ENCODE measurements at places on chromosomes 3 and 15.

GRCh38 chr3:171088964-171089754 lies 62.6 kb upstream of the SLC2A2 start:
- DNase-seq: no peak

DNA sequence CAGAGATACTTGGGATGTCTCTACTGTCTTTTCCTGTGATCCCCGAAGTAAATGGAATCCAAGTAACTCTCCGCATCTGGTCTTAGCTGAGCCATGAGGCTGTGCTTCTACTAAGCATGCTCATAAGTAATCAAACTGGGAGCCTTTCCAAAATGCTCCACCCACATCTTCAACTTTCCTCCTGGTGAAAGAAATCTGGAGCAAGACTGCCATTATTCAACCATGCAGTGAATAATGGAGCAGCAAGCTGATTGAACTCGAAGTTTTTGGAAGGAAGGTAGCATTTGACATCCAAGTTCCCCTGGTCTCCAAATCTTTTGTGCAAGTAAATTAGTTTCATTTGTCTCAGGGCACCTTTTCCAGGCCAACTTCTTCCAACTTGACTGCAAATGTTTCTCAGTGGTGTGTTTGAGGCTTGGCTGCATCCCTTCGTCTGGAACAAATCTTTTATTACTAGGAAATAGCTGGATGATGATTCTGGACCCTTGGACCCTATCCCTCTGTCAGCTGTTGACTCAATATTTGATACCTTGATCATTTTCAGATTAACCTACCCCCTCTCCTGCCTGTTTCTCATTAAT lies 19.4 kb downstream of the GXYLT2 start:
- DNase-seq: no peak

- DNase-seq: no peak
These were observed 1.7 kb downstream of the P2RY14 start for GRCh38 chr3:151276687-151277042.

DNA sequence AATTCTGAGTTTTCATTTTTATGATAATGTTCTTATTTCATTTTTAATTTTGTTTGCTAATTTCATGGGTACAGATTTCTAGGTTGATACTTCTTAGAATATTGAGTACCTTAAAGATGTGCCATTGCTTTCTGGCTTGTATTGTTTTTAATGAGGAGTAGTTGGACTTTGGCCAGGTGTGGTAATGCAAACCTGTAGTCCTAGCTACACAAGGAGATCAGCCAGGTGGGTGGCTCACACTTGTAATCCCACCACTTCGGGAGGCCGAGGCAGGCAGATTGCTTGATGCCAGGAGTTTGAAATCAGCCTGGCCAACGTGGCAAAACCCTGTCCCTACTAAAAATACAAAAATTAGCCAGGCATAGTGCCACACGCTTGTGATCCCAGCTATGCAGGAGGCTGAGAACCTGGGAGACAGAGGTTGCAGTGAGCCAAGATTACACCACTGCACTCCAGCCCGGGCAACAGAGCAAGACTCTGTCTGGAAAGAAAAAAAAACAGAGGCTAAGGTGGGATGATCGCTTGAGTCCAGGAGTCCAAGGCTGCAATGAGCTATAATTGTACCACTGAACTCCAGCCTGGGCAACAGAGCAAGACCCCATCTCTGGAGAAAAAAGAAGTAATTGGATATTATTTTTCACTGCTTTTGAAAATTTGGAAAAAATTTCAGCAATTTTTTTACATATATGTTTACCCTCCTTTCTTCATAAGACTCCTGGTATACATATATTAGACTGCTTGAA lies 198.0 kb downstream of the ALCAM start:
- no peak for DNase-seq

GRCh38 chr15:60115579-60116380 lies 111.7 kb downstream of the FOXB1 start:
- DNase-seq: no peak

DNA sequence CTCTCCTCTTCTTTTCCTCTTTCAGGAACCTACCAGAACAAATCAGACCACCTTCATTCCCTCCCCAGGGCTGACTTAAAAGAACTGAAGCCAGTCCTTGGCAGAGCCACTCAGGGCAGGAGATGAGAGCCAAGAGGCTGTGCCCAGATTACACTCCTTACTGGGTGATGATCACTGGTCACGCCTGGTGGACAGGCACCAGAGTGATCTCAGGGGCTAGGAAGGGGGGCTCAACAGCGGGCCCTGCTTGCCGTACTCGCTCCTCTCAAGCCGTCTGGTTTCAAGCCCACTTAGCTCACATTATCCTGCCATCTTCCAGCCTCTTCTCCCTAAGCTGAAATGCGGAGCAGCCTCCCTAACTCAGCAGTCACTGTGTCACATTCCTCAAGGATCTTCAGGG lies 1.7 kb upstream of the FAH start:
- DNase-seq: no peak

- DNase-seq: no peak
These were observed 81.2 kb downstream of the TLE3 start for GRCh38 chr15:70016511-70016994.

DNA sequence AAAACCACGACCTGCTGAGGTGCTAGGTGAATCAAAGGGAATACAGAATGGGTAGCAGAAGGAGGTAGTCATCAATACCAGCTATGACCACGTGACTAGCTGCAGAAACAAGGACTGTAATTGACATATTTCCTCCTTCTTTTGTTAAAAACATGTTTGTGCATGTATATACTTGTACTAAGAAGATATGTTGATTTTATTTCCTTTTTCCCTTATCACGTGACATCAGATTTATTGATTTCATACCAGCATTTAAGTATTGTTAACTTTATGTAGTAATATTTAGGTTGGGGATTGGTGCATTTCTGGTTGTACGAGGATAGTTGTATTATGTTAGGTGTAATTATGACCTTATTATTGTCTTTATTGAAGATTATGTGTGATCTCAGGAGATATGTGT lies 36.2 kb downstream of the PEX5L start:
- DNase-seq: no peak

DNA sequence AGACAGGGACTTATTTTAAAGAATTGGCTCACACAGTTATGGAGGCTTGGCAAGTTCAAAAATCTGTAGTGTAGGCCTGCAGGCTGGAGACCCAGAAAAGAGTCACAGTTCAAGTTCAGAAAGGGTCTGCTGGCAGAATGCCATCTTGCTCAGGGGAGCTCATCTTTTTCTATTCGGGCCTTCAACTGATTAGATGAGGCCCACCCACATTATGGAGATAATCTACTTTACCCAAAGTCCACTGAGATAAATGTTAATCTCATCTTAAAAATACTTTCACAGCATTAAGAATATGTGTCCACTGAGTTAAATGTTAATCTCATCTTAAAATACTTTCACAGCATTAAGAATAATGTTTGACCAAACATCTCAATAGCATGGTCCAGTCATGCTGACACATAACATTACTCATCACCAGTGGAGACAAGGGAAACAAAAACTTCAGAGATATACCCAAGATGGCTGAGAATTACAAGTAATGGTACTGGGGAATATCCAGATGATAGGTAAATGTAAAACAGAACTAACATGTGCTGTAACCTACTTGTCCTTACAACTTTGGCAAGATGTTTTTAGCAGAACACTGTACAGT lies 74.3 kb upstream of the STAC start:
- DNase-seq: no peak

GRCh38 chr3:168975576-168975975 lies 687.9 kb downstream of the MECOM start:
- no peak for DNase-seq

DNA sequence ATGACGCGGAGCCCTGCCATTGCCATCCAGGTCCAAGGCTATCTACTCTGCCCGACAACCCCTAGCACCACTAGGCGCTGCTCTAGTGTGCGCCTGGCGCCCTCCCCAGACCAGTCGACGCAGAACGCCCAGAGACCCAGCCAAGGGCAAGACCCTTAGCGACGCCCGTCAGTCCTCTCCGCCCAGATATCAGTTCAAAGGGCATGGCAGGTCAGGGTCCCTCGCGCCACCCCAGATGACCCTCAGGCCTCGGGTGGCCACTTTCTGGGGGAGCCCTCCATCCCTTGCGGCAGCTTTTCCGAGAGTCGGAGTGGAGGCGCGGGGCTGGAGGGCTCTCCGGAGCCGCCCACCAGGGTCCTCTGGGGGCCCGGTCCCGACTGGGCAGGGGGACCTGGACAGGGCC lies 371 bp upstream of the CLSTN2 start:
- DNase-seq: no peak

DNA sequence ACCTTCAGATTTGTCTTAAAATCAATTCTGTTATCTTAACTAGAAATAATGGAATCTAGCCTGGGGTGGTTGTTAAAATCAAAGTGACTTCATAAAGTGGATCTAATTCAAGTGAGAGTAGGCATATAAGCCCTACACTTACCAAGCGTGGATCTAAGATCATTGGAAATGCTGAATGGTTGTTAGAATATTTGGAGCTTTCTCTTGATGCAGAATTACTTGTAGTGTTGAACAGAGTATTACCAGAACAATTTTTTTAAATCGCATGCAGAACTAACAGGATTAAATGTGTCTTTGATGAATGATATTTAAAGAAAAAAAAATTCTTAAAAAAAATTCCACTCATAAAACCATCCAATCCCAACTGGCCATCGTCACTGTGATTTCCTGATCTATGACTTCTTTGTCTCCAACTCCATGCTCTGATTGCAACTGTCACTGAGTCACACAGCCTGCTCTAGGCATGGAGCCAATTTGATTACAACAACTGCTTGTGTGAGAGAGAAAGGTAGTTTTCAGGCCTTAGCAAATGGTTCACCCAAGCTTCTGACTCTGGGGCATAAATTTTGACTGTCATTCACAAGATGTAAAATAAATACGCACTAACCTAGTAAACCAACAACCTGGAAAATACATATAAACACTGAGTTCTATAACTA lies 25.9 kb upstream of the SPRED1 start:
- DNase-seq: no peak

DNA sequence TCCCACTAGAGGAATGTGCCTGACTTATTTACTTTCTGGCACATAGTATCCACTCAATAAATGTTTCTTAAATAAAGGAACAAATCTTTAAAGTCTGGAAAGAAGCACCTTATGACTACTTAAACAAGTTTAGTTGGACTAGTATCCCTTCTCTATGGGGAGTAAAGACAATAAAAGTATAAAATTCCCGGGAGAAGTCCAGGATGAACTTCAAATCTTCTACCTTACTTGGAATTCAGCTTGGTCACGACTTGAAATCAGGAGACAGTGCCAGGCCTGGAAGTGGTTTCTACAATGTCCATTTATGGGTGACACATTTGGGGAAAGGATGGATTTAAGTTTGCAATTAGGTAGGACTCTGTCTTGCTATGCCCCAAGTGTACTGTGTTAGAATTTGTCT lies 196.5 kb downstream of the NR1D2 start:
- DNase-seq: no peak

GRCh38 chr3:56253941-56254665 lies 214.2 kb downstream of the ERC2 start:
- DNase-seq: no peak

DNA sequence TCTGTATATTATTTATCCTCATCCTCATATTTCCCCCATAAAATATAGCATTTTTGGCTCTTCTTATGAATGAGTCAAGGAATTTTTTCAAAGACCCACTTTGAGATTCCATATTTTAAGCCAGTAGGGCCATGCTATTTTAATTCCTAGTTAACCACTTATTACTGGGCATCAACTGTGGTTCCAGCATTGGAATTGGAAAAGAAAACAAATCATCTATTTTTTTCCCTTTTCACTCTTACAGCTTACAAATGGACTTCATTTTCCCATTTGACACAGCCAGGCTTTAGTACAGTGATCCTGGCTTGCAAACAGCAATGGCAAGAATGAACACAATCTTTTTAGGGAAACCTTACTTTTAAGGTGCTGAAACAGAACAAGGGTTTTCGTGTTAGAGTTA lies 19.4 kb upstream of the PLCL2 start:
- DNase-seq: no peak

- no peak for DNase-seq
These were observed 228.0 kb upstream of the ADAMTS9 start for GRCh38 chr3:64915778-64916177.

- DNase-seq: no peak
These were observed 165.0 kb downstream of the FRMD5 start for GRCh38 chr15:44029940-44030568.

GRCh38 chr3:6301626-6302025 lies 559.3 kb upstream of the GRM7 start:
- no peak for DNase-seq

GRCh38 chr3:173568623-173569022 lies 171.1 kb downstream of the NLGN1 start:
- no peak for DNase-seq

DNA sequence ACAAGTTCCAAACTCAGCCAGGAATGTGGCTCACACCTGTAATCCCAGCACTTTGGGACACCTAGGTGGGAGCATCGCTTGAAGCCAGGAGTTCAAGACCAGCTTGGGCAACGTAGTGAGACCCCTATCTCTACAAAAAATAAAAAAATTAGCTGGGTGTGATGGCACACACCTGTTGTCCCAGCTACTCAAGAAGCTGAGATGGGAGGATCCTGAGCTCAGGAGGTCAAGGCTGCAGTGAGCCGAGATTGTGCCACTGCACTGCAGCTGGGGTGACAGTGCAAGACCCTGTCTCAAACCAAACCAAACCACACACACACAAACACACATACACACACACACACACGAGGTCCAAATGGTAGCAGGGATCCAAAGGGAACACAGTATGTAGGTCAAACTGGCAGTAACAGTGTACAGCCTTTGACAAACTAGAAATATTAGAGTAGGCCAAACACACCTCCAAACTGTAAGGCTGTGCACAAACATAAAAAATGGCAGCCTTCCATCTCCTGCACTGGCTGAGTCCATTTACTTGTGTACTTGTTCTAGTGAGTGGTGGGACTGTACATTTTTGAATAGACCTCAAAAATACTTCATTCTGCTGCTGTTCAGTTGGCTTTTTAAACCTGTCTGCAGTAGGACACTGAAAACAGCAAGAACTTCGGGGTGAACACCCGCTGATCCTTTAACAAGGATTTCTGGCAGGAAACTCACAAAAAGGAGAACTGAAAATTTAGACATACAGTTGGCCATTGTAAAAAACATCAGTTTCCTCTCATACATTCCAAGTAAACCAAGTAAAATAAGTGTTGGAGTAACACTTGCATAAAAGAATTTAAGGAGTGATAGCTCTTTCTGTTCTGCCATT lies 33.6 kb downstream of the INTS14 start:
- no peak for DNase-seq

DNA sequence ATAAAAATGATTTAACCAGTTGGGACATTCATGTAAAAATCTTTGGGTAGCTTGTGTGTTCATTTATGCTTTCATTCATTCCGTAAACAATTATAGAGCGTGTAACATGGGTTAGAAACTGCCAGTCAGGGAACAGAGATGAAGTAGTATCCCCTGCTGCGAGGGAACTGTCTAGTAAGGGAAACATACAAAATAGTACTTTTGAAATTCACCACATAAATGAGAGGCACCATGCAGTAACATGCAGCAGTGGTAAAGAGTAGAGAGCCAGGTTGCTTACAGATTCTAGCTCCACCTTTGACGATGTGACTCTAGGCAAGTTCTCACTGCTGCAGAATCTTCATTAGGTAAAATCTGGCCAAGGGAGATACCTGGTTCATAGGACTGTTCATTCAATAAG lies 938 bp downstream of the DZIP3 start:
- no peak for DNase-seq

Measured in cortex of kidney (tissue), 1 donor.